Dermis microvascular lymphatic vessel endothelial cell (primary cell): ENCODE measurements at places on chromosomes 16 and 17. TPM values are rescaled to one million over a fixed set of nuclear protein-coding genes. Genes with fewer than 3 reads are reported as not detected.

DNA sequence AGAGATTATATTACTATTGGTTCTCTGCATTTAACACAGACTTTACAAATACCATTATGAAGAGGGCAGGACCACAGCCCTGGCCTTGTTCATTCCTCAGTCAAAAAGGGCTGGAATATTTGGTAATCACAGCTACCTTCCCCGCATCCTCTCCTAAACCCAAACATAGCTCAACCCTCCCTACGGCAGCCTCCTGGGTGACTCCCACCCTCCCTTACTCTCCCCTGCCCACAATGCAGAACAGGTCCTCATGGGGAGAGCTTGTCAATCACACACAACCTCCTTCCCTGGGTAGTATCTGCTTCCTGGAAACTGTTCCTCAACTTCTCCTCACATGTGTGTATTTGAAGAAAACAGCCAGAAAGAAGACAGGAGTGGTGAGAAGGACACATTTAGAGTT lies 224.2 kb downstream of the C16orf78 start:
- DNase-seq: no peak

- DNase-seq: no peak
Observed at GRCh38 chr17:9886141-9886930, 18.7 kb downstream of the RCVRN start.

- no peak for DNase-seq
Observed at GRCh38 chr17:968812-969730, 10.5 kb downstream of the NXN start.

- no peak for DNase-seq
Observed at GRCh38 chr17:78276098-78276887, 44.9 kb downstream of the TMEM235 start.

DNA sequence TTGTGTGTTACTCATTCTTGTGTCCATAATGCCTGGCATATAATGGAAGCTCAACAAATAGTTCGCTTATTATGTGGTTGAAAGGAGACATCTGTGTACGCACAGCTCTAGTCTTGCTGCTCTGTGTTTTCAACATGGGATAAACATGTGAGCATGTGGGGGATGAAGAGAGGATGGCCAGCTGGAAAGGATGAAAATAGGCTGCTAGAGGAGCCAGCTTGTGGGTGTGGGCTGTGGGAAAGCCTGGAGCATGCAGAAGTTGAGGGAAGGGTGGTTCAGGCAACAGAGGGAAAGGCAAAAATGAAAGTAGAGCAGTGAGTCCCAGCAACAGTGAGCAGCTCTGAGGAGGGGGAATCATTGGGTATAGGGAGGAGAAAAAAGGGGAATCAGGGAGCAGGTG lies 324.6 kb upstream of the CDH11 start:
- DNase-seq: no peak

GRCh38 chr17:63361182-63361581 lies 84.9 kb downstream of the CYB561 start:
- DNase-seq: no peak

DNA sequence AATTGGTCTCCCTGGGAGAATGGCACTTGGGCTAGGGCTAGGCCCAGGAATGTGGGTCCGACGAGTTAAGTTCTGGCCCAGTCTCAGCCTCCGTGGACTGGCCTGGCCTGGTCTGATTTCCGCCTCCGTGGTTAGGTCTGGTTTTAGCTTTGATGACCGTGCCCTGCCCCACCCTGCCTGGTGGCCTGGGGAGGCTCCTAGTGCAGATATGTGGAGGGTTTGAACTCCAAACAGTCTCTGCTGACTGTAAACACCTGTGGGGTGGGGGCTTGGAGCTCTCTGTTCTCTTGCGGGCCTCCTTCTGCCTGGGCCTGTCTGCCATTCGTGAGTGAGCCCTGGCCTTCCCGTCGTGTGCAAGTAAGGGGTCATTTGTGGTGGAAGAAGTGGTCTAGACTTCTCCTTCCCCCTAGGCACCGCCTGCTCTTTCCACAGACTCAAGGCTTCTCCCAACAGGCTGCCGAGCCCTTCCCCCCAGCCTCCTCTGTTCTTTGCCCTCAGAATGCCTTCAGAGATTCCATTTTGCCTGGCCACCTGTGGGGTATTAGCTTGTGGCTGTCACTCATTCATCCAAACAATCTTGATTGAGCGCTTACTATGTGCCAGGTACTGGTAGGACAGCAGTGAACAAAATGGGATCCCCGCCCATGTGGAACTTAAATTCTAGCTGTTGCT lies 1.6 kb downstream of the ATP6V0C start:
- DNase-seq: no peak

DNA sequence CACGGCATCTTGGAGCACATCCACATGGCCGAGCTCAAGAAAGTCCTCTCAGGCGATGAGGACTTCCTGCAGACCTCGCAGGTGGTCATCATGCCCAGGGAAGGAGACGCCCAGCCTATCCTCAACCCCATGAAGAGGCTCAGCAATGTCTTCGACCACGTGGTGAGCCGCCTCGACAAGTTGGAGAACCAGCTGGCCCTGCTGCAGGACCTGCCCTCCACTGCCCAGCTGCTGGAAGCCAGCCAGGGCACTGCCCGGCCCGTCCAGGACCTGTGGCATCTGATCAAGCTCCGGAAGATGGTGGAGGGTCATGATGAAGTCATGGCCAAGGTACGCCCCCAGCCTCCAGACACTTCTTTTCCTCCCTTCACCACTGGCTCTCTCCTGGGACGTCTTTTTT lies 440 bp downstream of the C16orf96 start:
- DNase-seq: no peak

- no peak for DNase-seq
Observed at GRCh38 chr17:62739645-62740388, 68.3 kb downstream of the MARCHF10 start.

CD300LB gene
- total RNA-seq: not detected in 2 replicates

KRTAP3-1 gene
- not detected in 2 replicates for total RNA-seq
